ENCODE measurements at places on chromosomes 5 and 9. TPM values are rescaled to one million over a fixed set of nuclear protein-coding genes. Genes with fewer than 3 reads are reported as not detected.

SPINK7 gene
- 65.3 TPM for total RNA-seq

DNA sequence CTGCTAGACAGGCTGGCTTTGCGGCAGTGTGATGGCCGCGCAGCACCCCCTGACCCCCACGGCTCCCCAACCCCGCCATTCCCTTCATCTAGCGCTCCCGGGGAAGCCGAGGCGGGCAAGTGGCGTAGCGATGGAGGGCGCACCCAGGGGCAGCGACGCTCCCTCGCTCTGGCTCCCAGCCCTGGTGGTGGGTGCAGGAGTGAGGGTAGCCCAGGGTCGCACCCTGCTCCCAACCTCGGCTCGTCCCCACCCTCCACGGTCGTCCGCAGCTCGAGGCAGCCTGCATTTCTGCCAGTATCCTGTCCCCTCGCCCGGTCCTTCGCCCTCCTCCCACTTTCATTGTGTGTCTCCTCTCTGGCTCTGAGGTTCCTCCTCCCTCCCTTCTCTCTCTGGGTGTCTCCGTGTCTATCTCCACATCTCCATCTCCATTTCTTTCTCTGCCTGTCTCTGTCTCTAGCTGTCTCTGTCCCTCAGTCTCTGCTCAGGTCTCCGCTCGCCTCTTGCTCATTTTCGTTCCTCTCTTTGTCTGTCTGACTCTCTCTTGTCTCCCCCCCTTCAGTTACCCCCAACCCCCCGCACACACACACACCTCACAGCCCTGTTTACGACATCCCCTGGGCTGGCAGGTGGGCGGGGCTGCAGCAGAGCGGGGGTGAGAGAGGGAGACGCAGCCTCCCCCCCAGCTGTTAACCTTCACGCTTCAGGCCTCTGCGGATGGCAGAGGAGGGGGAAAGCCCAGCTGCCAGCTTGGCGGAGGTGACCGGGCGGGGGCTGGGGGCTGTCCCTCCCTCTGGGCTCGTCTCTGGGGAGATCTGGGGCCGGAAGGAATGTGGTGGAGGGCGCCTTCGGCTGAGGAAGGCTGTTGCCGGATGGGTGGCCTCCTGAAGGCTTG lies 48.7 kb upstream of the PSD2 start:
- no peak for DNase-seq

DNA sequence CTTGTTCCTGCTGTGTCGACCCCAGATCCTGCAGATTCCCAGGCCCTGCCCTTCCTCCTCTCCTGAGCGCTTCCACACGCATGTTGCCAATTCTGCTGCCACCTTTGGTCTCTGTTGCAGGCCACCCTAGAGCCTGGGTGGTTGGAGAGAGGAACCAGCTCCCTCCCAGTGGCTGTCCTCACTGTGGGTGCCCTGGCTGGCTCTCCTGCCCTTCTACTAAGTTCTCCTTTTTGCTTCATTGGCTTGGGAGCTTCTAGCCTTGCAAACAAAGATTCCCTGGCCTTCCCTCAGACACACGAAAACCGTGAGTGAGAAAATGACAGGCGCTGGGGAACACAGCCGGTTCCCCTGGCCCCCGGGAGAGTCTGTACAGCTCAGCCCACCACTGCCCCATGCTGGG lies 14.2 kb upstream of the NCS1 start:
- no peak for DNase-seq

DNA sequence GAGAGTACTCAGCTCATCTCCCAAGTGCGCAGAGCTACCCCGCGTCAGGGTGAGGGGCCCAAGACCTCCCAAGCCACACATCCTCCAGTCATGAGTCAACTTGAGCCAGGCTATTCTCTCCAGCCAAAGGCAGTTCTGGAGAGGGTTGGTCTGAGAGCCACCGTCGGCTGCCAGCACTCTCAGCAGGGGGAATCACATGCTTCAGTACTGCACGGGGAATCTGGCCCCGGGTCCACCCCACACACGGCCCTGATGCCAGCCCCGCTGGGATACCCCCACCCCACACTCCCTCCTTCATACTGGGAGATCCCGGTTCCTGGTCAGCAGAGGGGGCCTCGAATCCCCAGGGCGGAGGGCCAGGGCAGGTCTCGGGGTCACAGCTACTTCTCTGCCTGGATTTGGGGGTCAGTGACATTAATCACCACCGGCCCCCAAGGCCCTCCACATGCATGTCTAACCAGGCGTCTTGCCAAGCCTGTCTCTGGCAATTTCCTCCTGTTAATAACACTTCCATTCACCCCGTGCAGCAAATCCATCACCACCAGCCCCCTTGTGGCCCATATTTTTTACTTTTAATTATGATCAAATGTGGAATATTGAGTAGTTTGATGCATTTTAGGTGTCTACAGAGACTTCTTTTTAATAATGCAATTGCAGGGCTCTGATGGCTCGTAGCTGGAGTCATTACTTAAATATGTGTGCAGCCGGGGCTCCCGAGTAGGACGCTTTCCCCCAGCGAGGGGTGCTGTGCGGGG lies 102.9 kb upstream of the PPP1R26 start:
- DNase-seq: no peak

- no peak for DNase-seq
These were observed 212.3 kb upstream of the DAPK1 start for GRCh38 chr9:87285183-87285850.

- no peak for DNase-seq
These were observed 11.1 kb downstream of the SH2D3C start for GRCh38 chr9:127767410-127767809.
